ENCODE measurements at places on chromosomes 6 and 20.

DNA sequence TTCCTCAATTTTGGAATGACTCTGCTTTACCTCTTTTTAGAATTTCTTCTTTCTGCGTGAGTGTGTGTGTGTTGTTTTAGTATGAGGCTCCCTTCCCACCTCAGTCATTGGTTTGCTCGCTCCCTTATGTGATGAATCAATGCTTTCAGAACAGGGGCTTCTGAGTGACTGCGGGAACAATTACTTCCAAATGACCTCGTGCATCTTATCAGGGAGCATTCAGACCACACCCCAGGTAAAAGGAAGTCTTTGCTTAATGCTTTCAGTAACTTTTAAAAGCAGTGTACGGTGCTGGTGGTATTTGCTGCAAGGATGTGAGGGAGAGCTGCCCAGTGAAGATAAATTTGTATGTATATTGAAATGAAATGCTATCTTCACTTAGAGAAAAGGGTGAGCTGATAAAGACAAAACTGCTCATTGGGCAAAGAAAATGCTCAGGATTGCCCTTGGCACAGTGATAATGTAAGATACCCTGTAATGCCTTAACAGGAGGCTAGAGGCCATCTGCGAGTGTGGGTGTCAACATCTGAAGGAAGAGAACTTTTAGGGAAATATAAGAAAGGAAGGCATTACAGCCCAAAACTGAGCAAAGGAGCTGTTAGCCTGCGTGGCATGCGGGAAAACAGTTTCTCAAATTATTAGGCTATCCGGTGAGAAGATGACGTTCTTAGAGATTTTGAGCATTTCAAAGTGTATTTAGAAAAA lies at the start of gene MLIP:
Gene MLIP (plus strand): TSS at position 103 of the 705 bp plus-strand sequence. CDS start 37 bp downstream, at position 140.
- DNase-seq, result no peak

- no peak for DNase-seq
These were observed 370 bp downstream of the CDH22 start for GRCh38 chr20:46307999-46308257.

- DNase-seq, result peak; percentile 32
These were observed 275.8 kb upstream of the PRDM1 start for GRCh38 chr6:105810105-105810921.

DNA sequence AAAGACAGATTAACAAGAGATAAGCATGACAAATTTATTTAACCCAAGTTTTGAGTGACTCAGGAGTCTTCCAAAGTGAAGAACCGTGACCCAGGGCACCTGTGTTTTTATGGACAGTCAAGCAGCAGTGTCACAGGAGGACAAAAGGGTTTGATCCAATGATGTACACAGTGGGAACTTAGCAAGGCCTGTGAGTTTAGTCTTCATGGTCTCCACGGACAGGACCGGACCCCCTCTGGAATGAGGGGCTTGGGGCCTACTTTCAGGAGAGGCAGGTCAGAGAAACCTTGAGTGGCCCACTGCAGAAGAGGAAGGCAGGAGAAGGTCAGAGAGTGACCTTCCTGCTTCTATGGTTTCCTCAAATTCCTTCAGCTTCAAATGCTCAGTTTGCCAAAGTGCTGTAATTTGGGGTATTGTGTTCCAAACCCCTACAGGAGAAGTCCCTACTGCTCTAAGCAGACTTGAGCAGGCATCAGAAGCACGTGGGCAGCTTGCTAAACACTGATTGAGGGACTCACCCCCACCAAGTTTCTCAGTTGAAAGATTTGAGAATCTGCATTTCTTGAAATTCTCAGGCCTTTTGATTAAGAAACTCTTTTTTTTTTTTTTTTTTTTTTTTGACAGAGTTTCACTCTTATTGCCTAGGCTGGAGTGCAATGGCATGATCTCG lies 26.4 kb upstream of the ZMYND8 start:
- no peak for DNase-seq

DNA sequence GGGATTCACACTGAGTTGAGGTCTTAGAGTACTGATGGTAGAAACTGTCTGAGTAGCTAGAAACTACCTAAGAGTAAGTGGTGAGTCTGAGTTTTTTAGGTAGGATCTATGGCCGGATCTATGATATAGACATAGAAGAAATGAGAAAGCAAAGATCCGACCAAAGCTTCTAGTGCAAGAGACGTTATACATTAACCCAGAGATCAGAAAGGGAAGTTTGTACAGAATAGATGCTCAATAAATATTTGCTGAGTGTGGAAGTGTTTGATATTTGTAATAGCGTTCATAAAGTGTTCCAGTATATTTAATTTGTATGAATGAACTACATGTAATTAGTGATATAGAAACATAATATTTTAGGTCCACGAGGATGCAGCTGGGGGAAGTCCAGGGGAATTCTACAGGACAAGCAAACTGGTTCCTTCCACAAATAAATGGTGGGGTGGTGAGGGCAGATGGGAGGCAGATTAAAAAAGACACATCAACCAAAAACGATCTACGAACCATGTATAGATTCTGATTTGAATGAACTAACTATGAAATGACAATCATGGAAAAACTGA lies 31.9 kb upstream of the JARID2 start:
- no peak for DNase-seq

- DNase-seq, result no peak
These were observed 157.1 kb downstream of the CDH4 start for GRCh38 chr20:61408951-61409740.

DNA sequence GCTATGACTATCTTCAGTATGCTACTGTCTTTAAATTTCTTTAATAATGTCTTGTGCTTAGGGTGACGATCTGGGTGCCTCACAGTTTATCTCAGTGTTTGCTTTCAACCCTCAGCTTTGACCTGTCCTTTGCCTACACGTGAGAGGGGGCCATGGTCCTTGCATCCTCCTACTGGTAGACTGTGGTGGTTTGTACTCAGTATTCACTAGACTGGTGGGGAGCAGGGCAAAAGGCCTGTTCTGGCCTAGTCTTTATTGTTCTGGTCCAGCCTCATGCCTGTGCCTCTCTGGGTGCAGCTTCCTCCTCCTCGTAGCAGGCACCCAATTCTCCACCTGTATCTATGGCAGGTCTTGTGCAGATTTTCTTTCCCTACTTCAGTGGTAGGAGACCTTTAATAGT lies 354.9 kb downstream of the CD109 start:
- no peak for DNase-seq

- no peak for DNase-seq
These were observed 141.0 kb downstream of the MRPL14 start for GRCh38 chr6:43986177-43986825.

- no peak for DNase-seq
These were observed 106.4 kb upstream of the PRSS16 start for GRCh38 chr6:27140999-27141528.

- no peak for DNase-seq
These were observed 16.0 kb downstream of the BCAS4 start for GRCh38 chr20:50810842-50811241.

DNA sequence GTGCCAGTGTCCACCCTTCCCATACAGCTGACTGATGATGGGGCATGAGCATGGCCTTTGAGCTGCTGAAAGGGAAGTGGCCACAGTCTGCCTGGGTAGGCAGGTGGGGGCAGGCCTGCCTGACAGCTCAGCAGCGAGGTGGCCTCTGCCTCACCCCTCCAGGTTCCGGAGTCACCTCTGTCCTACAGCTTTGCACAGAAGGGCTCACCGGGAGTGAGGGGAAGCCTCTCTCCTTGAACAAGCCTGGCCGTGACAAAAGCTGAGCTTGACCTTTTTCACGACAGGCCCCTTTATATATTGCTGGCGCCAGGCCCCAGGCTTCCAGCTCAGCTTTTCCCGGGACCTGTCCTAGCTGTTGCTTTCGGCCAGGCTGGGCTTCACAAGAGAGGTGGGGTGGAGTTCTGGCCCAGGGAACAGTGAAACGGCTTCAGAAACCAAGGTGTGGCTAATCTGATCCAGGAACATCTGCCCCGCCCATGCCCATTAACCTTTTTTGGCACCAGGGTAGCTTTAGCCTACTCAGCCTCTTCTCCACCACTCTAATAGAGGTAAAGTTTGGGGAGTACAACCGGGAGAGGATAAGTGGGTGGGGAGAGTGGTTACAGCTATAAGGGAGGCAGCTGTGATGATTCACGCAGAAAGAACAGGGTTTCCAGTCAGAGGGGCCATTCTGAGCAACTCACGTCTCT lies 42.9 kb downstream of the C6orf132 start:
- no peak for DNase-seq

DNA sequence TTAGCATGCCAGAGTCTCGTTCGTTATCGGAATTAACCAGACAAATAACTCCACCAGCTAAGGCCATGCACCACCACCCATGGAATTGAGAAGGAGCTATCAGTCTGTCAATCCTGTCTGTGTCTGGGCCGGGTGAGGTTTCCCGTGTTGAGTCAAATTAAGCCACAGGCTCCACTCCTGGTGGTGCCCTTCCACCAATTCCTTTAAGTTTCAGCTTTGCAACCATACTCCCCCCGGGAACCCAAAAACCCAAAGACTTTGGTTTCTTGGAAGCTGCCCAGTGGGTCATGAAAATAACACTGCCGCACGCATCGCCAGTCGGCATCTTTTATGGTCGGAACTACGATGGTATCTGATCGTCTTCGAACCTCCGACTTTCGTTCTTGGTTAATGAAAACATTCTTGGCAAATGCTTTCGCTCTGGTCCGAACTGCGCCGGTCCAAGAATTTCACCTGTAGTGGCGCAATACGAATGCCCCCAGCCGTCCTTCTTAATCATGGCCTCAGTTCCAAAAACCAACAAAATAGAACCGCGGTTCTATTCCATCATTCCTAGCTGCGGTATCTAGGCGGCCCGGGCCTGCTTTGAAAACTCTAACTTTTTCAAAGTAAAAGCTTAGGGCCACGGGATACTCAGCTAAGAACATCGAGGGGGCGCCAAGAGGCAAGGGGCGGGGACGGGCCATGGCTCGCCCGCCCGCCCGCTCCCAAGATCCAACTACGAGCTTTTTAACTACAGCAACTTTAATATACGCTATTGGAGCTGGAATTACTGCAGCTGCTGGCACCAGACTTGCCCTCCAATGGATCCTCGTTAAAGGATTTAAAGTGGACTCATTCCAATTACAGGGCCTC lies 1958.5 kb upstream of the DEFB115 start:
- DNase-seq, result no peak

DNA sequence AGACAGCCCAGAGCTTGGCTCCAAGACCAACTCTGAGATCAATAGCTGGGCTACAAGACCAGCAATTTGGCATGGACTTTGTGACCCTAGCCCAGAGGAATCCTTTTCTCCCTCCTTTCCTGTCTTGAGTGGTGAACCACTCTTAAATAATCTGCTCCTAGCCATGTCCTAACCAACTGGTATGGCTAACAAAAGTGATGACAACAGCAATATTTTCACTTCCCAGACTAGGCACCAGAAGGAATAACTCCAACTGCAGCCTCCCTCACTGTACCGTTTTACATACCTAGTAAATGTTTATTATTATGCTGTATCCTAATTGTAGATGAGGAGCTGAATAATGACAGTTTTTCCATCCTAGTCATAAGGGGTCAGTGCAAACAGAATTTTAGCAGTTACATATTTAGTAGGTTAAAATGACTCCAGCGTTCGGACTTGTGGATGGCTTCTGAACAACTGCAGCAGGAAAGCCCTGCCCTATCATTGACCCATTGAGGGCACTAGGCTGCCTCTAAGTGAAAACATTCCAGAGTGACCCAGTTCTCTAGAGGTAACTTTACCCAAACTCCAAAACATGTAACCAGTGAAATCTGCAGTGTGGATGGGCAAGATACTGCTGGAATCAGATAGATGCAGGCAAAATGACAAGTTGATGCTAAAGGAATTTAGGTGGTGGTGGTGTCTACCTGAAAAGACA lies 77.1 kb downstream of the SH3BGRL2 start:
- no peak for DNase-seq

DNA sequence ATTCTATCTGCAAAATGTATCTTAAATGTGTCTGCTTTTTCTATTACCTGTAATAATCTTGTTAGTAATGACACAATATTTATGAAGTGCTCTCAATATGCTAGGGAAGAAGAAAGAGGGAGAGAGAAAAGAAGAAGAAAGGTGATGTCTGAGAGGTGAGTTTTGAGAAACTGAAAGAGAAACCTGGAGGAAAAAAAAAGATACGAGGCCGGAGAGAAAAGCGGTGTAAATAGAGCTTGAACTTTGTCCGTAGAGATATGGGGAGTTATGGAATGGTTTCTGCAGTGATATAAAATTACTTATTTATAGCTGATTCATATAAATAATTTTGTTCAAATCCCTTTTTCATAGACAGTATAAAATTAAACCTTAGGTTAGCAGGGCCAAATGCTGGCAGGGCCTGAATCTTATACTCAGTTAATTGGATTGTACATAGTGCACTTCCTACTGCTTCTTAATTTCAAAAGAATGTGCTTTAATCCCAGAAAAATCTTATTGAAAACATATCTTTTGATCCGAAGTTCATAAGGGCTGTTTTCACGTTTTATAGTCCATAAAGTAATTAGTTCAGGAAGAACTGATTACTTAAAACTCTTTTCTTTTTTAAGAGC lies 43.0 kb downstream of the MYB start:
- DNase-seq, result no peak

GRCh38 chr6:127290391-127291265 lies 24.0 kb downstream of the RNF146 start:
- DNase-seq, result no peak

- DNase-seq, result no peak
These were observed 272.4 kb upstream of the MARCKS start for GRCh38 chr6:113584767-113585166.

GRCh38 chr20:36655004-36655403 lies 9.0 kb upstream of the SLA2 start:
- no peak for DNase-seq

DNA sequence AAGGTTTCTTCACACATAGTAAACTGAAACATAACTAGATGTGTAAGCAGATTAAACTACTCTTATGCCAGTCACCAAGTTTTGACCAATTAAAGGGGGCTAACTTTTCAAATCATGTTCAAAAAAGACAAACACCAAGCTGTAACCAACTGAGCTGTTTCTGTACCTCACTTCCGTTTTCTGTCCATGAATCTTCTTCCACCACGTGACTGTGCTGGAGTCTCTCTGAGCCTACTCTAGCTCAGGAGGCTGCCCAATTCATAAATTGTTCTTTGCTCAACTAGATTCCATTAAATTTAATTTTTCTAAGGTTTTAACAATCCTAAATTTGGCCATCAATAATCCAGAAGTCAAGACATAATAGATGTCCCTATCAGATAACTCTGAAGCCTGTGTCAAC lies 229.4 kb downstream of the FNDC1 start:
- no peak for DNase-seq

- DNase-seq, result no peak
These were observed 121.0 kb downstream of the QRSL1 start for GRCh38 chr6:106750142-106750918.

- DNase-seq, result no peak
These were observed 40.1 kb downstream of the CYP24A1 start for GRCh38 chr20:54133434-54134427.

DNA sequence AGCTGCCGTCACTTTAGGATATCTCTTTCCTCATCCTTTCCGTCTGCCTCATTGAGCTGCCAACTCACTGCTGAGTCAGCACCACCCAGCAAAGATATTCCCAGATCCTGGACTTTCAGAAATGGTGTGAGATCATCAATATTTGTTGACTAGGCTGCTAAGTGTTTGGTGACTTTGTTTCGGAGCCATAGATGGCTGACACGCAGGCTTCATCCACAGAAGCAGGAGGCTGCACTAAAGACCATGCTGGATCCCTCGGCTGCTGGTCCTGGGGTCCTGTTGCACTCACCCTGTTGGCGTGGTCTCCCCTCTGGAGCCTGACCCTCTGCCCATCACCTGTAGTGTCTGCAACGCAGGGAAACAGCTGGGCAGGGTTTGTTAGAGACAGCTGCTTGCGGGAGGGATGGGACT lies 96.5 kb downstream of the ERMARD start:
- no peak for DNase-seq

GRCh38 chr6:22845467-22845866 lies 276.1 kb downstream of the HDGFL1 start:
- DNase-seq, result no peak

- DNase-seq, result no peak
These were observed 423.6 kb downstream of the HAO1 start for GRCh38 chr20:7516621-7517111.
